Bronchus fibroblast of lung (primary cell): ENCODE measurements at places on chromosomes 2 and 18. TPM values are rescaled to one million over a fixed set of nuclear protein-coding genes. Genes with fewer than 3 reads are reported as not detected.

Gene SOS1
- 5.8 and 8.6 TPM in 2 replicates for total RNA-seq

Gene ASTL
- not detected in 2 replicates for total RNA-seq

Gene DTNA
- total RNA-seq: 8.3 and 10.4 TPM in 2 replicates

Gene PID1
- 5.9 and 6.7 TPM in 2 replicates for total RNA-seq

Gene ME2
- 39.5 and 42.4 TPM in 2 replicates for total RNA-seq

Gene C2orf80
- not detected in 2 replicates for total RNA-seq

Gene CFC1
- not detected in 2 replicates for total RNA-seq

Gene ZNF24
- total RNA-seq: 13.4 and 15.8 TPM in 2 replicates

Gene PLCL1
- total RNA-seq: under 0.01 and 0.17 TPM in 2 replicates

Gene TMEM37
- total RNA-seq: 0.45 and 0.84 TPM in 2 replicates

Gene ACMSD
- not detected in 2 replicates for total RNA-seq

Gene TTC31
- 20.8 and 21.4 TPM in 2 replicates for total RNA-seq

Gene CIAO1
- total RNA-seq: 106 and 116 TPM in 2 replicates
